ENCODE measurements at places on chromosomes 4 and X. TPM values are rescaled to one million over a fixed set of nuclear protein-coding genes. Genes with fewer than 3 reads are reported as not detected.

Gene POLA1
- 17.2 TPM for total RNA-seq

Gene FGF5
- total RNA-seq: not detected

Gene SLC16A2
- total RNA-seq: 6.9 TPM

Gene CTAG2
- total RNA-seq: not detected

Gene DHRSX
- total RNA-seq: 26.0 TPM

Gene KLF8
- 33.1 TPM for total RNA-seq

Gene RBMXL3
- not detected for total RNA-seq

Gene MAMLD1
- total RNA-seq: 3.2 TPM

Gene TNIP3
- total RNA-seq: not detected

Gene TRPC5OS
- total RNA-seq: not detected

Gene GRPR
- total RNA-seq: not detected

Gene NPY5R
- total RNA-seq: not detected

Gene RPS6KA6
- 2.7 TPM for total RNA-seq

Gene SLC10A6
- total RNA-seq: 28.2 TPM

Gene UGT2B15
- total RNA-seq: not detected

Data from vagina (tissue), 2 donors.